Omental fat pad (tissue), 4 donors: ENCODE measurements at places on chromosomes 6 and 20.

DNA sequence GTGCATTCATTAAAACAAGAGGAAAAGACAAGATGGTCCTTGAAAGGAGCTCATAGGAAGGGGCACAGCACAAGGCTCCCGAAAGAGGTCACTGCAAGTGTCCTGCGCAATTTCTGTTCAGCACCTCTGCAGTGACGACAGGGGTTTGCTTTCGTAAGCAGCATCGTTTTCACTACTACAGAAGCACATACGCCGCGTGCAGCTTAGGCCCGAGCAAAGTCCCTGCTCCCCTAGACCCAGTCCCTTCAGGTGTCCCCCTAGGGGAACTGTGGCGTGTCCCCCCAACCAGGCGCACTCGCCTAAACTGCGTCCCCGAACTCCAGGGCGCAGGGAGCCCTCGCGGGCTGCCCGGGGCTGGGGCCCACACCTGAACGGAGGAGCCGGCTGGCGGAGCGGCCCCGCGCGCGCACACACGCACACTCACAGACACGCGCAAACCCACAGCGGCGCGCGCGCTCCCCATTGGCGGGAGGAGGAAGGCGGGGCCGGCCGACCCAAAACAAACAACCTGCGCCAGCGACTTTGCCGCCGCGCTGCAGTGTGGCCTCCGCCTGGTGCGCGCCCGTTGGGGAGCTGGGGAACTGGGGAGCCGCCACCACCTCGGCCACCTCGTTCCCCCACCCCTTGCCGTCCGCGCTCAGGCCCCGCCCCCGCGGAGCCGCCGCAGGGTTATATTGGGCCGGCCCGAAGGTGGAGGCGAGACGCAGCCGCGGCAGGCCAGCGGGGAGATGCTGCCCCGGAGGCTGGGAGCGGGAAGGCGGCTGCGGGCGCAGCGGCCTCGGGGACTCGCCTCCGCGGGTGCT is at the start of gene FOXQ1:
Gene FOXQ1 (plus strand): TSS at position 699 of the 803 bp plus-strand sequence. CDS start 607 bp downstream, outside the sequence.
- DNase-seq: no peak

- no peak for DNase-seq
These were observed 13.2 kb downstream of the CPNE5 start for GRCh38 chr6:36825994-36826393.

DNA sequence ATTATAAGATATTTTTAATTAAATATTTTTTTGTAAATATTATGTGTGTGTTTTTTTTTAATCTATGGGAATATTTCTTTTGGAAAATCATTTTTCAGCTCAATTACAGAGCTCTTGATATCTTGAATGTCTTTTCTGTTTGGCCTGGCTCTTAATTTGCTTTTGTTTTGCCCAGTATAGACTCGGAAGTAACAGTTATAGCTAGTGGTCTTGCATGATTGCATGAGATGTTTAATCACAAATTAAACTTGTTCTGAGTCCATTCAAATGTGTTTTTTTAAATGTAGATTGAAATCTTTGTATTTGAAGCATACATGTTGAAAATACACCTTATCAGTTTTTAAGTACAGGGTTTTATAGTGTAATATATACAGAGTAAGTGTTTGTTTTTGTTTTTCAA is 2.6 kb downstream of the ID4 start:
- DNase-seq: no peak

DNA sequence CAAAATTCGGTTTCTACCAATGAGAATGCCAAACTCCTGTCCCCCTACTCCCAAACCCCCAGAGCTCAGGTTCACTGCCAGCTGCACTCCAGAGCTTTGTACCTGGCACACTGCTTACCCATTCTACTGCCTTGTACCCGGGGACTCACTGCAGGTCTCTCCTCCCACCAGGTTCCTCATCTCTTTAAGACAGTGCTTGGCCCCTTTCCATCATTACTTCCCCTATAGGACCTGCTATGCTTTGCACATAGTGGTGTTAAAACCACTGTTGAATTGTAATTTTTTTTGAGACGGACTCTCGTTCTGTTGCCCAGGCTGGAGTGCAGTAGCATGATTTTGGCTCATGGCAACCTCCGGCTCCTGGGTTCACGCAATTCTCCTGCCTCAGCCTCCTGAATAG is 25.9 kb downstream of the LYRM4 start:
- DNase-seq: no peak

GRCh38 chr6:139187489-139187888 is 52.6 kb downstream of the HECA start:
- DNase-seq: no peak

GRCh38 chr6:164045082-164045481 is 630.6 kb downstream of the QKI start:
- DNase-seq: no peak

GRCh38 chr6:11712760-11713159 is 65.8 kb downstream of the ADTRP start:
- DNase-seq: no peak

GRCh38 chr20:47576516-47577033 is 74.9 kb downstream of the NCOA3 start:
- DNase-seq: no peak

DNA sequence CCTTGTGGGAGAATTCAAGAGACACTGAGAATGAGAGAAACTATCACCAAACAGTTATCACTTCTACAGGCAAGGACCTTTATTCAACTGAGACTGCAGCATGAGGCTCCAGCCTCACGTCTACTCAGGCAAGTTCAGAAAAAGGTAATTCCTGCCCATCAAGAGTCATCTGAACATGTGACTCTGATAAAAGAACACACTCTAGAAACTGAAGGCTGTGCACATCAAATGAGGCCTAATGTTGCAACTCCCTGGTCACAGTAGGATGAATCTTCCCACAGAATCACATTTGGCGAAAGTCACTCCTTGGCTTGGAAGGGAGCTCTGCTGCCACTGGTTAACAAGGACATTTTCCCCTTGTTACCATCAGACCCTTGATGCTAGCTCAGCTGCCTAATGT is 71.2 kb upstream of the EMILIN3 start:
- DNase-seq: no peak

DNA sequence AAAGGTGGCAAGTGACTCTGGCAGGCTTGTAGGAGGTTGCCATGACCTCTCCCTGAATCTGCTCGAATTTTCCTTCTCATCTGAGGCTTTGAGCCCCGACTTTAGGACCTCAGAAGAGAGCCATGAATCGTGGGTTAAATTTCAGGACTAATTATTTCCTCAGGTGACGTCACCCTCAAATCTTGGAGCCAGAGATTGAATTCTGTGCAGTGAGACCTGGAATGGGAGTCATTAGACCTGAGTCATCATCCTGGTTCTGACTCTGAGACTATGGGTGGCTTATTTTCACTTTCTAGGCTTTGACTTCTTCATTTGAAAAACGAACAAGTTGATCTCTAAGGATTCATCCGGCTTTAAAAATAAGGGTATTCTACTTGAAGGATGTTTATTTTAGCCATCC is 48.5 kb upstream of the PDYN start:
- DNase-seq: no peak

GRCh38 chr6:41147917-41148316 is 6.2 kb downstream of the TREML1 start:
- no peak for DNase-seq

DNA sequence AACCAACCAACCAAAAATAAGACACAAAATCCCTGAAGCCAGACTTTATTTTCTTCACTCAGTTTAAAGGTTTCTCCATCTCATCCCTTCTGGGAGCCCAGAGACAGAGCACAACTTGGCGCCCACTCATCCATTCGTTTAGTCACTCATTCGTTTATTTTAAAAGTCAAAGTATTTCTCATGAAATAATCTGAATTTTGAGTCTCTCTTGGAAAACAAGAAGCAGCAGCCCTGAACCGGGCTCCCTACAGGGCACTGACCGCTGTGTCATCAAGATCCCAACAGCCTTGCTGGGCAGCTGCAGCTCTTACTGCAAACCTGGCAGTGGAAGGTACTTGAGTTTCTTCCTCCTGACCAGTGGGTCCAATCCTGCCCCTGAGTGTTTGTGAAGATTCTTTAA is 171.6 kb downstream of the THBS2 start:
- no peak for DNase-seq

- DNase-seq: no peak
These were observed 13.3 kb upstream of the PTPN1 start for GRCh38 chr20:50496773-50497385.

DNA sequence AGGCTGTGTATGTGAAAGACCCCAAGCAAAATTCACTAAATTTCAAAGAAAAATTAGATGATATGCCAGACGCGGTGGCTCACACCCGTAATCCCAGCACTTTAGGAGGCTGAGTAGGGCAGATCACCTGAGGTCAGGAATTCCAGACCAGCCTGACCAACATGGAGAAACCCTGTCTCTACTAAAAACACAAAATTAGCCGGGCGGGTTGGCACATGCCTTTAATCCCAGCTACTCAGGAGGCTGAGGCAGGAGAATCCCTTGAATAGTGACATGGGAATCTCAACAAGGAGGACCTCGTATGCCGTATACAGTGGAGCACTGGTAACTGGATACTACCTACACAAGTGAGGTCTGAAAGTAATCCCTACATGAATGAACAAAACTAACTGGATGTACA is 92.7 kb upstream of the JARID2 start:
- no peak for DNase-seq

DNA sequence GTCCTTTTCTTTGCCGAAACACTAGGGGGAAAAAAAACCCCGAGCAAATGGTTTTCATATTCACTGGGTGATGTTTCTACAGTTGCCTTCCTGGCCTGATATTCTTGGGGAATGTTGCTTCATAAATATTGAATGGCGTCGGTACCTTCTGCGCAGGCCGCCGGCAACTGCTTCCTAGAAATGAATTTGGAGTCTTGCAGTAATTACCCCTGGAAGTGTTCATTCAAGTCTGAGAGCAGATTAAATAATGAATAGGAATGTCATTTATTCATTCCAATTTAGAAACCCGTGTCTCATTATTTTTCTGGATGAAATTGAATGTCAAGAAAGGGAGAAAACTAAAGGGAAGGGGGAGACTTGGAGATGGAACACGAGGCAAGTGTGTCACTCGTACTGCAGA is 179.4 kb upstream of the KCNG1 start:
- DNase-seq: no peak

DNA sequence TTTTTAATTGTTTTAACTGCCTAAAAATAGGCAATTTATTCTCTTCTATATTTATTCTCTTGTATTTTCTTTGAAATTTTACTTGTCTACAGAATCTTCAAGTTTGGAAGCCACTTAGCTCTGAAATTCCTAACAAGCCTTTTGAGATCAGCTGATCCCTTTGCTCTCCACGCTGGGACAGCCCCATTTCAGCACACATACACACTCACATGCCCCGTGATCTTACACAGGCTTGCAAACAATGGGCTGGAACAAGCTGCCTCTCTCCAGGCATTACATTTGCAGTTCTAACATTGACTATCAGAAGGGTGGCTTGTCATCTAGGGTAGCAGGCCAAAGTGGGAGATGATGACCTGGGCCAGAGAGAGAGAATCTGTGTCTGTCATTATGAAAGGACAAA is 62.1 kb upstream of the RAB32 start:
- no peak for DNase-seq

DNA sequence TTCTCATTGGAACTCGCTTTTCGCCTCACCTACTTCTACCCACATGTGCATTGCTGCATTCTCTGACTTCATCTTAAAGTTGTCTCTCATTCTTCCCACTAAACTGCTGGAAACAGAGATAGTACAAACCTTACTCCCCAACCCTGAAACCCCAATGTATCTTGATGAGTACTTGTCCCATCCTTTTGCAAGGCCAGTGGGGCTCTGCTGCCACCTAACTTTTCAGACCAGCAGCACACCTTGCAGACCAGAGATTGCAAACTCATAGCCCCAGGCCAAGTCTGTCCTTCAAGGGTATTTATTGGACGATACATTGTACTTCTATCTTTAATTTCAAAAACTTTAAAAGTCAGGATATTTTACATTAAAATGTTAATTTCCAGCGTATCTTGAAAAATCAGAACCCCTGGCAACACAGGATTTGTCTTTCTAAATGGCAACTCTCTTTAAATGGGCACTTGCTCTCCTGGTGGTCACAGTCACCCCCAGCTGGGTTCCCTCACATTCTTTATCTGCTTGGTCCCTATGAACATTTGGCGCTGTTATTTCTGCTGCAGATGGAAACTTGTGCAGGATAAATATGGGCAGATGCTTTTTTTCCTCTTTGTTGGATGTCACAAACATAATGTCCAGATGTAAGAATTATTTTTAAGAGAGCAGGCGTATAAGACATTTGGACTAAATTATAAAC is 83.9 kb downstream of the SOD2 start:
- DNase-seq: no peak

DNA sequence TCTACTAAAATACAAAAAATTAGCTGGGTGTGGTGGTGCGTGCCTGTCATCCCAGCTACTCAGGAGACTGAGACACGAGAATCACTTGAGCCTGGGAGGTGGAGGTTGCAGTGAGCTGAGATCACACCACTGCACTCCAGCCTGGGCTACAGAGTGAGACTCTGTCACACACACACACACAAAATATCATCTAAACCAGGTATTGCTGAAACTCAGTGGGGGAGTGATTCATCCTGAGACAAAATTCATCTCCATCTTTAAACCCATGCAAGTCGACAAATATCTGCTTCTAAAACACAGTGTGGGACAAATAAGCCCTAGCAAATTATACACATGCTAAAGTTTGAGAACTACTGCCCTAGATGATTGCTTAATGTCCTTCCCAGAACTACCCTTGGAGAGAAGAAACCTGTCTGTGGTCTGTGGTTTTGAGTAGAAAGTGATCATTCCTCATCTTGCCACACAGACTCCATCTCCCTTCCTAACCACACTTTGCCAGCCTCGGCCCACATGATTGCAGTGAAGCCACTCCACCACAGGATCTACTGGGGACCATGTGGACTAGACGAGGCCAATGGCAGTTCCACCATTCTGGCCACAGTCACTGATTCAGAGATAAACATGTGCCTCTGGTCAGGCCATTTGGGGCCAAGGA is 130.3 kb downstream of the OPRM1 start:
- DNase-seq: no peak

GRCh38 chr6:136244061-136244616 is 6.0 kb downstream of the MTFR2 start:
- DNase-seq: no peak

GRCh38 chr20:23086056-23086566 is at the start of gene CD93:
Gene CD93, minus strand, starts transcription at chr20:23086324. Its CDS starts 132 bp downstream, at chr20:23086192.
- DNase-seq: no peak

- DNase-seq: peak; percentile 27
These were observed 1111.4 kb upstream of the CITED2 start for GRCh38 chr6:140485740-140486449.

- DNase-seq: no peak
These were observed 10.8 kb upstream of the WTAP start for GRCh38 chr6:159716247-159717096.

DNA sequence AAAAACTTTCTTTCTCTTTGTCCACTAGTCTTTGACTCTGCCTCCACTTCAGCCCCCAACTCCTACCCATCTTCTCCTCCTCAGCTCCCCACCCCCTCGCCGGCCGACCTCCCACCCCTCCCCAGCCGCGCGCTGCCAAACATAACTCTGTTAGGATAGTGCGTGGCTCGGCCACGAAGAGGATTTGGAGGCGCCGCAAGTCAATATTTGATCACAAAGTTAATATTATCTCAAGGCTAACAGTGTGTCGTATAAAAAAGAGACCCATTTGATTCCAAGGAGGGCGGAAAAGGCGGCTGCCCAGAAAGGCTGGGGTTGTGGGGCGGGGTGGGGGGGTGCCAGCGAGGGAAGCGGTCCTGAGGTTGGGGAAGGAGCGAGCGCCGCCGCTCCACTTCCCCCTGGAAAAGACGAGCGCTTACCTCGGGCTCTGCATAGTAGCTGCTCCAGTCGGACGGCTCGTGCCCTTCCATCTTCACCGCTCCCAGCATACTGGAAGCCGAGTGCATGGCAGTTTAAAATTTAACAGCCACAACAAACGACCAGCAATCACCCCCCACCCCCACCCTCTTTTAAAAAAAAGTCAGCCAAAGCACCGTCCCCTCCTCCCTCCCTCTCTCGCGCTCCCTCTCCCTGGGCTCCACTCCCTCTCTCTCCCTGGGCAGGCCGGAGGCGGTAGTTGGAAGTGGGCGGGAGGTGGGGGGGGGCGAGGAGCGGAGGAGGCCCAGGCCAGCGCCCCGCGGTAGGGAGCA is 425 bp downstream of the FOXA2 start:
- DNase-seq: no peak
